ENCODE measurements at places on chromosomes 6 and 20. TPM values are rescaled to one million over a fixed set of nuclear protein-coding genes. Genes with fewer than 3 reads are reported as not detected.

GRCh38 chr6:43295456-43295855 lies 2.6 kb upstream of the SLC22A7 start:
- DNase-seq, result no peak

The TBX18 gene
- total RNA-seq, result 0.79 TPM

GRCh38 chr6:105941621-105942412 lies 144.3 kb upstream of the PRDM1 start:
- DNase-seq, result no peak

GRCh38 chr6:151014404-151015100 lies 149.1 kb downstream of the MTHFD1L start:
- DNase-seq, result peak; percentile 78

GRCh38 chr6:136334465-136334846 lies 44.8 kb upstream of the BCLAF1 start:
- no peak for DNase-seq

The SLC2A10 gene
- total RNA-seq, result 8.2 TPM

GRCh38 chr6:46293641-46294316 lies 123.0 kb upstream of the ENPP5 start:
- no peak for DNase-seq

GRCh38 chr6:85867595-85867994 lies 224.9 kb upstream of the SYNCRIP start:
- DNase-seq, result no peak

DNA sequence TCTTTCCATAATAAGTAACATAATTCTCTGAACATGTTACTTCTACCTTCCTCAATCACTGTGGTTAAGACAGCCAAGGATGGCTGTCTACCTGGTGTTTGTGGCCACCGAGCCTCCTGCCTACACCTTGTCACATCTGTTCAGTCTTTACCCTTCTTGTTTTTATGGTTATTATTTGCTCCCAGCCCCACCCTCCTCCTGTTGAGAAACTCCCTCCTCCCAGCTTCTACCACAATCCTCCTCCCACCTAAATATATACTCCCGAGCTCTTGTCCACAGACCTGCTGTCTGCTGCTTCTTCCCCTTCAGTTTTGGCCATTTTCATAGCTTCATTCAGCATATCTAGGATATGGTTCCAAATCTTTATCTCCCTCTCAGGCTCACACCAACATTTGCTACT lies 35.7 kb upstream of the GABRR1 start:
- DNase-seq, result no peak

- DNase-seq, result no peak
Observed at GRCh38 chr6:37024656-37025337, 19.3 kb downstream of the FGD2 start.

- DNase-seq, result no peak
Observed at GRCh38 chr6:106771822-106772221, 142.4 kb downstream of the QRSL1 start.

The CDH26 gene
- total RNA-seq, result not detected

The TTI1 gene
- total RNA-seq, result 19.5 TPM

- DNase-seq, result no peak
Observed at GRCh38 chr6:130629640-130630039, 197.6 kb upstream of the SMLR1 start.

The ZBTB2 gene
- total RNA-seq, result 7.5 TPM

GRCh38 chr6:120816794-120817193 lies 517.5 kb downstream of the TBC1D32 start:
- DNase-seq, result no peak

The DEF6 gene
- 9.4 TPM for total RNA-seq

- DNase-seq, result no peak
Observed at GRCh38 chr6:168560126-168560525, 119.1 kb downstream of the SMOC2 start.

GRCh38 chr20:50484271-50484976 lies 25.8 kb upstream of the PTPN1 start:
- DNase-seq, result no peak

GRCh38 chr6:167227984-167228383 lies 63.1 kb upstream of the UNC93A start:
- no peak for DNase-seq

The TFAP2B gene
- total RNA-seq, result not detected

- DNase-seq, result no peak
Observed at GRCh38 chr6:44829836-44830235, 442.3 kb downstream of the CDC5L start.

- DNase-seq, result no peak
Observed at GRCh38 chr6:163175301-163175700, 239.2 kb upstream of the QKI start.

- DNase-seq, result no peak
Observed at GRCh38 chr6:84017709-84018452, 15.7 kb upstream of the MRAP2 start.

The POLR3F gene
- 37.2 TPM for total RNA-seq

The AGPAT4 gene
- 2.2 TPM for total RNA-seq

DNA sequence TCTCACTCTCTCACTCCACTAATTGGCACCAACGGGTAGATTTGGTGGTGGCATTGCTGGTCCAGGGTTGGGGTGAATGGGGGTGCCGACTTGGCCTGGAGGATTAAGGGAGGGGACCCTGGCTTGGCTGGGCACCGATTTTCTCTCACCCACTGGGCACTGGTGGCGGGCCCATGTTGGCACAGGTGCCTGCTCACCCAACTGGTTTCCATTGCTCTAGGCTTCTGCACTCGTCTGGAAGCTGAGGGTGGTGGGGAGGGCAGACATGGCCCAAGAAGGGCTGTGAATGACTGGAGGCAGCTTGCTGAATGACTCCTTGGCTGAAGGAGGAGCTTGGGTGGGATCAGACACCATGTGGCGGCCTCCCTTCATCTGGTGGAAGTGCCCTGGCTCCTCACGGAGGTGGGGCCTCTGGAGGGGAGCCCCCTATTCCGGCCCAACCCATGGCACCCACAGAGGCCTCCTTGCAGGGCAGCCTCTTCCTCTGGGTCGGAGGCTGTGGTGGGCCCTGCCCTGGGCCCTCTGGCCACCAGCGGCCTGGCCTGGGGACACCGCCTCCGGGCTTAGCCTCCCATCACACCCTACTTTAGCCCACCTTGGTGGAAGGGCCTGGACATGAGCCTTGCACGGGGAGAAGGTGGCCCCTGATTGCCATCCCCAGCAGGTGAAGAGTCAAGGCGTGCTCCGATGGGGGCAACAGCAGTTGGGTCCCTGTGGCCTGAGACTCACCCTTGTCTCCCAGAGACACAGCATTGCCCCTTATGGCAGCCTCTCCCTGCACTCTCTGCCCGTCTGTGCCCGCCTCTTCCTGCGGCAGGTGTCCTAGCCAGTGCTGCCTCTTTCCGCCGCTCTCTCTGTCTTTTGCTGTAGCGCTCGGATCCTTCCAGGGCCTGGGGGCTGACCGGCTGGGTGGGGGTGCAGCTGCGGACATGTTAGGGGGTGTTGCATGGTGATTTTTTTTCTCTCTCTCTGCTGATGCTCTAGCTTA lies 11.2 kb downstream of the VEGFA start:
- no peak for DNase-seq

The EEF1A2 gene
- 5.0 TPM for total RNA-seq

GRCh38 chr6:168413856-168414255 lies 27.1 kb upstream of the SMOC2 start:
- DNase-seq, result no peak

The VGLL2 gene
- not detected for total RNA-seq

The ZC3H12D gene
- total RNA-seq, result 24.3 TPM

The SLC4A11 gene
- total RNA-seq, result 0.20 TPM

DNA sequence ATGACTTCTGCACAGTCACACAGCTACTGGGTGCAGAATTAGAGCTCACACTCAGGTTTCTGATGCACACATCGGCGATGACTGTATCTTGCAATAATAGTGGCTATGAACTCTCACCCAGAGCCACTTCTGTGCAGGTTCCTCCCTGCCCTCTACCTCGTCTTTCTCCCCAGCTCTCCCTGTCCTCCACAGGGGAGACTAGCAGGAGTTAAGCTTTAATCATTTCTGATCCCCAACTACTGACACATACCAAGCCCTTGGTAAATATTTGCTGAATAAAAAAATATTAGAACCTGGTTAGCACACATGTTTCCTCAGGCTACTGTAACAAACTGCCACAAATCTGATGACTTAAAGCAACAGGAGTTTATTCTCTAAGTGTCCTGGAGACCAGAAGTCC lies 222.7 kb upstream of the FOXA2 start:
- DNase-seq, result no peak

The ECT2L gene
- not detected for total RNA-seq

- DNase-seq, result no peak
Observed at GRCh38 chr6:132491303-132491702, 21.6 kb downstream of the STX7 start.

The ADGRF5 gene
- 4.1 TPM for total RNA-seq

DNA sequence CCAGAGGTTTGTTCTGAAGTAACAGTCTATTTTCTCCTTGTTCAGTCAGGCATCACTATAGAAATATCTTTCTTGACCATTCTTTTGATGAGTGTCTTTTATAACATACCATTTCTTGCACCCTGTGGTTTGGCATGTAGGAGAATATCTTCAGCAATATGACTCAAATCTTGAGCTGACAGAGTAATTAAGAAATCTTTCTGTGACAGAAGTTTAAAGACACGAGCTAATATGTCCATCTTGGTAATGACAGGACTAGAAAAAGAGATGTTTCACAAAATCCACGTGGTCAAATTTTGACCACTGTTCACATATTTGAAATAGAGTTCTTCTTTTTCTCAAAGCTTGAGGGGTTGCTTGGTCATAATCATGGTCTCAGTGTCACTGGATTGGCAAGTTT lies 149.9 kb downstream of the MYB start:
- DNase-seq, result no peak

DNA sequence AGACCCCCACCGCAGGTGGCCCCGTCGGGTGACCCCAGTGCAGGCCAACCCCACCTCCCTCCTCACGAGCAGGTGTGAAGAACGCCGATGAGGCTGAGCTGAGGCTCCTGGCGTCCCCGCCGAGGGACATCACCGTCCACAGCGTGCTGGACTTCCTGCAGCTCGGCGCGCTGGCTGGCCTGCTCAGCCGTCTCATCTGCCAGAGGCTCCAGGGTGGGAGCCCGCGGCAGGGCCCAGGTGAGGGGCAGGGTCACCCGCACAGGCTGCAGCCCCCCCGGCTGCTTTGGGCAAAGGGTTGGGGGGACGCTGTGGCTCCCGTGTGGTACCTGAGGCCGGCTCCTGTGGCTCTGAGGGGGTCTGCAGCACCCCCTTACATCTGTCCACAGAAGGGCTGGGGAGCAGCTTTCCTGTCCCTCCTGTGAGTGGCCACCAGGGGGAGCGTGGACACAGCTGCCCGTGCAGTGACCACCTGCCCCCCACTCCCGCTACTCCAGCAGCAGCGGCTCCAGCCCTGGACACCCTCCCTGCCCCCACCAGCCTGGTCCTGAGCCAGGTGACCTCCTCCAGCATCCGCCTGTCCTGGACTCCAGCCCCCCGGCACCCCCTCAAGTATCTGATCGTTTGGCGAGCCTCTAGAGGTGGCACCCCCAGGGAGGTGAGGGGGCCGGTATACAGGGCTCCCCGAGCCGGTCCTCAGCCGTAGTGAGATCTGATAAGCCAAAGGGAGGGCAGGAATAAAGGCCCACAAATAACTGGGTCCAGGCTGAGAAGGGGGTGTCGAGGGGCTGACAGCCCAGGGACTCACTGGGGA lies 16.5 kb downstream of the COL20A1 start:
- peak; percentile 20 for DNase-seq

The CRISP2 gene
- not detected for total RNA-seq

DNA sequence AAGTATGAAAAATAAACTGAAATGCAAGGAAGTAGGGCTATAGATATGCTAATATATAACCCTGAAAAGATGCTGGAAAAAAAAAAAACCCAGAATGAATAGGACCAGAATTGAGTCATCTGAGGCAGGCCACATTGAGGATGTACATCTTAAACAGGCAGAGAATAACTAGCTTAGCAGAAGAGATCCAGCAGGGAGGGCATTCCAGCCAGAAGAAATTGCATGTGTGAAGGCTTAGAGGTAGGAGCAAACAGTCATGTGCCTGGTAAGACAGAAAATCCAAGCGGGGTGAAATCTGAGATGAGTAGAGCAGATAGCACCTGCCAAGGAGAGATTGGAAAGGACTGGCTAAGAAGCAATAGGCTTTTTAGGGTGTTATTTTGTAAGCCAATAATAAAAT lies 2.6 kb downstream of the COL19A1 start:
- DNase-seq, result no peak

DNA sequence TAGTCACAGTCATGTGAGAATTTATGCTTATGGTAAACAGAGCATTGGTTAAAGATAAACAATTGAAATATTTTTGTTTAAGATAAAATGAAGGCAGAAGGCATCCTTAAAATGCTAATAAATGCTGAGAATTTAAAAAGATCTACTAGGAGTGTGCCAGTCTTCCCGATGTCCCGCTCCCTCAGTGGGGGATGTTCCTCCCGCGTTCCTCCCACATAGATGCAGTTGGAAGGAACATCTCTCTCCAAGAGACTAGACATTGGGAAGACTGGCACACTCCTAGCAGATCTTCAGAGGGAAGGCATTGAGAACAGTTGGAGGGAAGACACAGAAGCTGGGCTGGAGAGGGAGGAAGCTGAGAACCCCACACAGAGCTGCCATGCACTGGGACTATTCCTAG lies 203.3 kb downstream of the EDN1 start:
- no peak for DNase-seq

GRCh38 chr6:30510419-30511168 lies 21.3 kb downstream of the HLA-E start:
- no peak for DNase-seq

DNA sequence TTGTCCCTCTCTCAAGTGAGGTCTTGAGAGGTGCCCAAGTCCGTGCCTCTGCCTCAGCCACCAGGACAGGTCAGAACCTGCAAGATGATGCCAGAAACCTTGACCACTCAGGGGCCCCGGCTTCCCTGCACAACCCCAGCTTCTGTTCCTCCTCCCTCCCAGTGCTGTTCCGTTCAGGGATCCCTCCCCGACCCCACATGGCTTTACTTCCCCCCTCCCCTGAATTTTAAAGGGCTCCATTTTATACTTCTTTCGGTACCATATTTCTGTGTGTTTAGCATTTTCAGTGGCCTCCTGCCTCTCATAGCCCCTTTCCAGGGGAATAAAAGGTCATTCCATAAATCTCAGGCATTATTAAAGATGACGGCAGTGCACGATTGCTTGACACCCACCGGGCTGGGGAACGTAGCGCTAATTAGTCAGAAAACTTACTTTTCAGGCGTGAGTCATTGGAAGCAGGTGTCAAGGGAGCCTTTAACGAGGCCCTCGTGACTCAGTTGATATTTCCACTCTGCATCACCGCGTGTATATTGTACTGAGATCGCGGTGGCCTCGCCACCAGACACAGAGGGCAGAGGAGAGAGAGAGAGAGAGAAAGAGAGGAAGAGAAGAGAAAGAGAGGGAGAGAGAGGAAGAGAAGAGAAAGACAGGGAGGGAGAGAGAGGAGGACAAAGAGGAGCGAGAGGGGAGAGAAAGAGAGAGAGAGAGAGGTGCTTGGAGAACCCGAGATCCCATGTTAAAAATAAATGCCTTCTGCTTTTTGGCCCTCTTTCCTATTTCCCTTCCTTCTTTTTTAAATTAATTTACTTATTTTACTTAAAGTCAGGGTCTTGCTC lies 21.3 kb downstream of the KCNG1 start:
- no peak for DNase-seq

The CHD6 gene
- total RNA-seq, result 27.3 TPM

The ZSCAN31 gene
- 23.3 TPM for total RNA-seq

DNA sequence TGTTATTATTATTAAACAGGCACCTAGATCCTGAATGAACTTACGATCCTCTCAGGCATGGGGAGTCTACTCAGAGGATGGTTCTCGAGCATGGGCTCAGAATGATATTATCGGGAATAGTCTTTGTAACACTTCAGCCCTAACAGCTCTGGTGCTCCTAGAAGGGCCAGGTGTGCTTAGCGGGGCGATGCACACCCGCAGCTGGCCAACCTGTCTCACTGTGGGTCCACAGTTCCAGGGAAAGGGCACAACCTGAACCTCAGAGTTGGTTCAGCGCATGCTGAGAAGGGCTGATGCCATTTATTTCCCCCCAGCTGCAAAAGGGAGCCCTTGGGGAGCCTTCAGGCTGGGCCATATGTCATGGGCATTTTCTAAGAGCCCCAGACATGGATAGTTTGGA lies 26.2 kb downstream of the RRAGD start:
- no peak for DNase-seq

Measured in transverse colon (tissue), 4 donors.